Skin of body (tissue), 3 donors: ENCODE measurements at places on chromosomes 5 and 9.

- DNase-seq: no peak
These were observed 8.5 kb upstream of the ZFP62 start for GRCh38 chr5:180869587-180869986.

DNA sequence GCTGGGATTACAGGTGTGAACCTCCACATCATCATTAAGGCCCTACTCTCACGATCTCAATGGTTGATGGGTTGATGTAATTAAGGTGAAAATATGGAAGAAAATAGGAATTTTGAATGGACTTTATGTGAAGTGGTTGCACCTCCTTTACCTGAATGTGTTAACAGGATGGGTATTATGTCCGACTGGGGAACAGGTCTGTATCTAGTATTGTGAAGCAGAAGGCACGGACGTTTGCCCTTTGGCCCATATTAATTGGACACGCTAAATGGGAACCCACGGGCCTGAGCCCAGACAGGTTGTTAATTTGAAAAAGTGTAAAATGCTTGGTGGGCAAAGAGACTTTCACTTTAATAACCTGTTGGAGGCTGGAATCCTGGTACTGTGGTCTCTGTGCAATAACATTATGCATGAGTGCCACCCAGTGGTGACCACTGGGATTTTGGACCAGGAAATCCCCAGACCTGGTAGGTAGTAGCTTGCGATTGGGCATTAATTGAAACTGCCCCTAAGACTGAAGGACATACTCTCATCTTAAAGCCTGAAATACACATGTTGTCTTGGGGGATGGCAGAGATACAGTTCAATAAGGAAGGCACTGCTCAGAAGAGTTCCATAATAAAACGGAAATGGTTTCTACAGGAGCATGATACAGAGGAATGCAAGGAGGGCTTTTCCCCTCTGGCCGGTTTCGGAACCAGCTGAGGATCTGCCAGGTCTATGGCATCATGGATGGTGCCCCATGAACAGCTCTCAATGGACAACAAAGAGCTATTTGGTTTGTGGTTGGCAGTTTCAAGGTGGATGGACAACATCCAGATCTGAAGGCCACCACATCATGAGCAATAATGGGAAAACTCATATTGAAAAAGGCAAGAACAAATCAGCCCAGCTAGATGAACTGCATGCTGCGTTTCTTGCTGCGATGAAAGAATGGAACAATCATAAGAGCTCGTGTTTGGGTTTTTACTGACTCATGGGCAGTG, 26.2 kb upstream of the BICD2 start:
- DNase-seq: peak; percentile 58

GRCh38 chr9:7507566-7508270, 291.9 kb downstream of the DMAC1 start:
- peak; percentile 8 for DNase-seq

- no peak for DNase-seq
These were observed 277.7 kb downstream of the NR2F1-AS1 start for GRCh38 chr5:93303291-93303691.

- DNase-seq: no peak
These were observed at the start of gene RGS14 for GRCh38 chr5:177357459-177358351. TSS of gene RGS14 (plus strand) at chr5:177357924. CDS start at chr5:177358025, 101 bp downstream.

DNA sequence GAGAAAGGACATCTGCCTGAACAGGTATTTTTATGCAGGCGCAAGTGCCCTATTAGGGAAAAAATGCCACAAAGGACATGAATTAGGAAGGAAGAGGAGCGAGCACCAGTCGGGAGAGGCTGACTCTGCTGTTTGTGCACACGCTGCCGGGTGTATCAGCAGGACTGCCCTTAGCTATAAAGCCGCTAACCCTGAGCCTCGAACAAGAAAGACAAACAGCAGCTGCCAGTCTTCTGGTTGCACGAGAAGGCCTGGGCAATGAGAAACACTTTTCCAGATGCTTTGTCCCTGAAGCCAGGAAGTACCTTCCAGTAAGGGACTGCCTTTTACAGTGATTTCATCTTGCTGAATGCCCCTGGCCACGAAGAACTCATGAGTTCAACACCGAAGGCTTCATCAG, 12.6 kb downstream of the QSOX2 start:
- no peak for DNase-seq

GRCh38 chr5:56090793-56091460, 96.2 kb upstream of the IL6ST start:
- DNase-seq: no peak

GRCh38 chr5:119276978-119277377, 78.8 kb upstream of the TNFAIP8 start:
- no peak for DNase-seq

GRCh38 chr5:172505845-172506244, 51.5 kb upstream of the SH3PXD2B start:
- DNase-seq: no peak

DNA sequence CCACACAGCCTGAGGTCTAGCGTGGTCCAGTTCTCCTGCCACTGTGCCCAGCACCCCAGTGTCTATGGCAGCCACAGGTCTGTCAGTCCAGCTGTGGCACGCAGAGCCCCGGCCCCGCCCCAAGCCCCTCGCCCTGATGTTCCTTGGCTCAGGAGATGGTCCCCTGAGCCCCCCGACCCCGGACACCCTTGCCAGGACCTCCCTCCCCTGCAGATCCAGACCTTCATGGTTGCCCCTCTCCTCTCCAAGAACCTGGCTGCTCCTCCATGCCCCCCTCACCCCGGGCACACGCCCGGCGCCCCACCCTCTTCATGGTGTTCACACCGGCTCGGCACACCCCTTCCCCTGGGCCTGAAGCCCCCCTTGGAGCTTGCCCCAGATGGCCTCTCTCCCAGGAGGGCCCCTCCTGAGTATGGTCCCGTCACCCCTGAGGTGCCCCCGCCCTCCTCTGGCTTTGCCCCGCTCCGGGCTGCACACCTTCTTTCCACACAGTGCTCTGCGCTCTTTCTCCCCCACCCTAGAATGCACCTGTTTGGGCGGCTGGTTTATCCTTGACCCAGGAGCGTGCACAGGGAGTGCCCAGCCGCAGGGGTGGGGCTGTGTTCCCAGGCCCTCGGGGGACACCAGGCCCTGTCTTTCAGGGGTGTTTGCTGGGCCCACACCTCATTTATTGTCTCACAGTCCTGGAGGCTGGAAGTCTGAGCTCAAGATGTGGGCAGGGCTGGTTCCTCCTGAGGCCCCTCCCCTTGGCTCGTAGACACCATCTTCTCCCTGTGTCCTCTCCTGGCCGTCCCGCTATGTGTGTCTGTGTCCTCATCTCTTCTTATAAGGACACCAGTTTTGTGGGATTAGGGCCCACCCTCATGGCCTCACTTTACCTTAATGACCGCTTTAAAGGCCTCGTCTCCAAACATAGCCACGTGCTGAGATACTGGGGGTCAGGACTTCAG, 37.6 kb downstream of the KCNT1 start:
- DNase-seq: no peak

DNA sequence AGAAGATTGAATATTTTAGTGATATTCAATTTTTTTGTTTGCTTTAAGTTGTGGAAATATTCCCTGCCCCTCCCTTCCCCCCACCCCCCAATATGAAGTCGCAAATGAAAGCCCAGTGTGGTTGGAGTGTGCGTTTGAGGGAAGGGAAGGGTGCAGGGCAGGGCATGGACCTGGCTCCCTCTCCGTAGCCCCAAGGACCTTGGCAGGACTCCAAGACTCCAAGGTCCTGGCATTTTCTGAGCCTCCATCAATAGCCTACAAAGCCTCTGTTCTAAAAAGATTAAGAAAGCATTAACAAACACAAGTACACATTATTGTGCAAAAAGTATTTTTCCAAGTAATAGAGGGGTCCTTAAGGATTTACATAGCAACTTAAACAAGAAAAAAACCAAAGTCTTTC, 38.8 kb upstream of the PTPN3 start:
- DNase-seq: no peak

- DNase-seq: no peak
These were observed 25.0 kb downstream of the SH3TC2 start for GRCh38 chr5:149037817-149038216.

GRCh38 chr9:127942216-127943010, 4.8 kb upstream of the DPM2 start:
- no peak for DNase-seq

DNA sequence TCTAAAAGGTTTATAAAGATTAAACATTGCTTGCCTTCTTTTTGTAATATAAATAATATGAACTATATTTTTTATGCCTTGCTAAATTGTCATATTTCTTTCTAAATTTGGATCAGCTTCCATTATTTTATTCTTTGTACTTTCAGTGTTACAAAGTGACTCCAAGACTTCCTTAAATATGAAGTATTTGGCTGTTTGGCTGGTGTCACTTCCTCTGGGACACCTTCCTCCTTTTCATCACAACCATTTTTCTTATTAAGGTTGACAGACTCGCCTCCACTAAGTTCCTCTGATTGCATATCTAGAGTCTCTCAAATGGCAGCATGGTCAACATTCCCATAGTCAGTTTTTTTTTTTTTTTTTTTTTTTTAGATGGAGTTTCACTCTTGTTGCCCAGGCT, 73.8 kb upstream of the SLC1A1 start:
- no peak for DNase-seq

DNA sequence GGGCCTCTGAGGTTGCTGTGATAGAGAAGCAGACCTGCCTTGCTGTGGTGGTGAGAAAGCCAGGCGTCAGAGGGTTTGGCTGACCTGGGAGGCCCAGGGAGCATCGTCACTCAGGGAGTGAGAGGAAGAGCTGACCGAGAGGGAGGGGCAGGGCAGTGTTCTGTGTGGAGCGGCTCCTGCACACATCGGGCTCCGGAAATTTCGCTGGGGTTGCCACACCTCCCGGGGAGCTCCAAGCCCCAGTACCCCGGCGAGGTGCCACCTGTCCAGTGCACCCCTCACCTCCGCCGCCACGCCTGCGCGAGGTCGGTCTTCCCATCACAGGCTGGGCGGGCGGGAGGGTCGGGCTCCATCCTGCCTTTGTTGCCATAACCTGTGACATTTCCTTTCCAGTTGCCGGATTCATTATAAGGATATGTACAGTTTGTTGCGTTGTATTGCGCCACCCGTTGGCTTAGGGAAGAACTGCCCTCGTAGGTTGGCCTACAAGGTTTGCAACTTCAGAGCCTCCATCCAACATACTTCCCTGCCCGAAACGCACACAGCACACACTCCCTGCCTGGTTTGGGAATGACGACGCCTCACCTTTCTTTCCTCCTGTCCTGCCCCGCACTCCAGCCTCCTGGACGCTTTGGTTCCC, 223.2 kb downstream of the CACNA1B start:
- DNase-seq: no peak

DNA sequence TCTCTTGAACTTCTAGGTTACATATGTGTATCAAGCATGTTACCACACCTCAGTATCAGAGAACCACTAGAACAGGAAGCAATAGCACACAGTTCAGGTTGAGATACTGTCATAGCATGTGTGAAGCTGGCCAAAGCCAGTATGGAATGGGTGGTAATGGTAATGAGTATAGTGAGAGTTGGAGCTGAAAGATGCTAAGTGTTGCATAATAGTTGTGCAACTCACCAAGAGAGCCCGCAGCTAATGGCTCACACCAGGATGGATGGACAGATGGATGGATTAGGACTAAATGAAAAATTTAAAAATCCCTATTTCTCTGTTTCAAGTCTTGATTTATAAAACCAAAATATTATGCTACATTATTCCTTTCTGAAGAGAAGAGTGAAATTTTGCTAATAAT, 53.4 kb upstream of the KCNN2 start:
- no peak for DNase-seq

GRCh38 chr5:154478752-154479159, 729 bp upstream of the HAND1 start:
- no peak for DNase-seq

- DNase-seq: no peak
These were observed 3.7 kb downstream of the PITX1 start for GRCh38 chr5:135030123-135030955.

DNA sequence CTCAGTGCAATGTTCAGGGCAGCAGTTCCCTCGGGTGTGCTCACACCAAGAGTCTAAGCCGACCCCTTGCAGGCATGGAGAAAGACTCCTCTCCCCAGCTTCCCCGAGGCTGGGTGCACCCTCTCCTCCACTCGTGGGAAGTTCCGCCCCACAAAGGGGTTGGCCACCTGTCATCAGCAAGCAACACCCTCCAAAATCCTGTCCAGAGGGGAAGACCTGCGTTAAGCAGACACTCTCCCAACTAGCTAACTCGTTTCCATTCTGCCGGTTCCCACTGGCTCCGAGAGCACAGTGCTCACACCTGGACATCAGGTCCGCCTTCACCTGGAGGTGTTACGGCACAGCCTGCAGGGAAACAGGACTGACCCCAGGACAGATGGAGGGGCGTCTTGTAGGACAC, 117.9 kb upstream of the IRX4 start:
- DNase-seq: no peak

GRCh38 chr5:151696470-151697061, 9.9 kb upstream of the SPARC start:
- peak; percentile 99 for DNase-seq

DNA sequence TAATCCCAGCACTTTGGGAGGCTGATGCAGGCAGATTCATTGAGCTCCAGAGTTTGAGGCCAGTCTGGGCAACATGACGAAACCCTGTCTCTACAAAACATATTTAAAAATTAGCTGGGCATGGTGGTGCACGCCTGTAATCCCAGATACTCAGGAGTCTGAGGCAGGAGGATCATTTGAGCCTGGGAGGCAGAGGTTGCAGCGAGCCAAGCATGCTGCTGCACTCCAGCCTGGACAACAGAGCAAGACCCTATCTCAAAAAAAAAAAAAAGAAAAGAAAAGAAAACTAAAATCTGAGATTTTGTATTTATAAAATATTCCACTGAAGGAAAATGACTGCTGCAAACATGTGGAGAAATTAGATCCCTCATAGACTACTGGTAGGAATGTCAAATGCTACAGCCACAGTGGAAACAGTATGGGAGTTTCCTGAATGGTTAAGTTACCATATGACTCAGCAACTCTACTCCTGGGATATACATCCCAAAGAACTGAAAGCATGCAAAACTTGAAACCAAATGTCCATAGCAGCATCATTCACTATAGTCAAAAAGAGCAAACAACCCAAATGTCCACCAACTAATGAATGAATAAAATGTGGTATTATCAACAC, 106.1 kb downstream of the UBAP2 start:
- DNase-seq: no peak

DNA sequence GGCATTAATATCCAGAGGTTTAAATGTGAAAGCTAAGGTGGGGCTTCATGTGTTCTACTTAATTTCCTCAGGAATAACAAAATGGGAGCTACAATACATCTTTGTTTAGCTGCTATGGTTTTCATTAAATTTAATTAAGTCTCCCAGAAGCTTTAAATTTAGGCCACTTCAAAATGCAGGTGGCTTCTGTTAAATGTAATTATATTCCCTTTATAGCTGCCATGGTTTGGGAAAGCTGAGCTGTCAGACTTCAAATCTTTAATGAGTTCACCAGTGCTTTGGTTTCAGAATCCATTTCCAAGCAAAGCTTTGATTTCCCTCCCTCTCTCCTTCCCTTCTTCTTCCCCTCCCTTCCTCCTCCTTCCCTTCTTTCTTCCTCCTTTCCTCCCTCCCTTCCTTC, 58.4 kb upstream of the FAM170A start:
- DNase-seq: no peak
